ENCODE measurements at places on chromosomes 5 and 9. TPM values are rescaled to one million over a fixed set of nuclear protein-coding genes. Genes with fewer than 3 reads are reported as not detected.

The DAB2IP gene
- total RNA-seq, result 0.10 TPM

The PHF24 gene
- total RNA-seq, result not detected

The HNRNPAB gene
- total RNA-seq, result 27.0 TPM

The PURA gene
- total RNA-seq, result 6.5 TPM

The TAF1L gene
- total RNA-seq, result under 0.01 TPM

The SLC25A48 gene
- not detected for total RNA-seq

The BNIP1 gene
- total RNA-seq, result 24.2 TPM

The ADGRD2 gene
- total RNA-seq, result 0.10 TPM

The ERMP1 gene
- 6.5 TPM for total RNA-seq

The PCDHGA2 gene
- not detected for total RNA-seq

The INVS gene
- total RNA-seq, result 13.9 TPM

The PCDHGA12 gene
- total RNA-seq, result 0.10 TPM
